Fibroblast of the aortic adventitia (primary cell): ENCODE measurements at places on chromosomes 6 and 20. TPM values are rescaled to one million over a fixed set of nuclear protein-coding genes. Genes with fewer than 3 reads are reported as not detected.

CLPSL1 gene
- total RNA-seq = not detected in 2 replicates

NR2E1 gene
- not detected in 2 replicates for total RNA-seq

DEFB124 gene
- total RNA-seq = not detected in 2 replicates

PNPLA1 gene
- total RNA-seq = 0.09 TPM in 1 of 2 replicates, not detected in the other

BMP7 gene
- total RNA-seq = not detected in 2 replicates

GSTA3 gene
- total RNA-seq = not detected in 2 replicates

C20orf202 gene
- total RNA-seq = 0.09 TPM in 1 of 2 replicates, not detected in the other

FOXP4 gene
- total RNA-seq = 0.41 and 2.9 TPM in 2 replicates

ADGRB3 gene
- total RNA-seq = 0.33 and 1.4 TPM in 2 replicates
